ENCODE measurements at places on chromosomes 7 and 10.

DNA sequence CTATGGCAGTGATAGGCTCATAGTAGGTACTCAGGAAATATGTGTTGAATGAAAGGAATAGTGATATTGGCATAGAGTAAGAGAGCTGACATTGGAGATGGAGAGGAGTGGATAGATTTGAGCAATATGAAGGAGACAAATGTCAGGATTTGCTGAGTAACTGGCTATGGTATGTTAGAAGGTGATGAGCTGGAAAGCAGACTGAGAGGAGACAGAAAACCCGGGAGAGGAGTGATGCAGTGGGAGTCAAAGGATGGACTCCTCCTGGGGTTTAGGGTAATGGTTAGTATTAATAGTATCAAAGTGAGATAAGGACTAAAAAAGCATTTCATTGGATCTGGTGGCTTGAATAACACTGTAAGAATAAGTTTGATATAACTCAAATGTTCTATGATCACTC, 64.8 kb downstream of the CD36 start:
- DNase-seq, result no peak

GRCh38 chr10:70589762-70590654, 12.5 kb downstream of the PRF1 start:
- no peak for DNase-seq

DNA sequence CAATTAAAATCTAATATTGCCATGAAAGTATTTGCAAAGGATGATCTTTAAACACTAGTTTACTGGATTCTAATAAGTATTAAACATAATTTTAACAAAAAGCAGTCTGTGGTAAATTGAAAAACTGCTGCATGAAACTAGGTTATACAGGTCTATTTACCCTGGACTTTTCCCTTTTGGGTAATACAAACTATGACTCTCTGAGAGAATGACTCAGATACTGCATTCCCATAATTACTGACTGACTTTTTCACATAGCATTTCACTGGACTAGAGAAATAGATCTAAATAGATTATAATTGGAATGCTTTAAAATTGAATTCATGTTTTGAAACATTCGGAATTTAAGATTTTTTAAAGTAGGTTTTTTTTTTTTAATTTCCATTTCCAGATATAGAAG, 395.7 kb downstream of the THSD7A start:
- no peak for DNase-seq

DNA sequence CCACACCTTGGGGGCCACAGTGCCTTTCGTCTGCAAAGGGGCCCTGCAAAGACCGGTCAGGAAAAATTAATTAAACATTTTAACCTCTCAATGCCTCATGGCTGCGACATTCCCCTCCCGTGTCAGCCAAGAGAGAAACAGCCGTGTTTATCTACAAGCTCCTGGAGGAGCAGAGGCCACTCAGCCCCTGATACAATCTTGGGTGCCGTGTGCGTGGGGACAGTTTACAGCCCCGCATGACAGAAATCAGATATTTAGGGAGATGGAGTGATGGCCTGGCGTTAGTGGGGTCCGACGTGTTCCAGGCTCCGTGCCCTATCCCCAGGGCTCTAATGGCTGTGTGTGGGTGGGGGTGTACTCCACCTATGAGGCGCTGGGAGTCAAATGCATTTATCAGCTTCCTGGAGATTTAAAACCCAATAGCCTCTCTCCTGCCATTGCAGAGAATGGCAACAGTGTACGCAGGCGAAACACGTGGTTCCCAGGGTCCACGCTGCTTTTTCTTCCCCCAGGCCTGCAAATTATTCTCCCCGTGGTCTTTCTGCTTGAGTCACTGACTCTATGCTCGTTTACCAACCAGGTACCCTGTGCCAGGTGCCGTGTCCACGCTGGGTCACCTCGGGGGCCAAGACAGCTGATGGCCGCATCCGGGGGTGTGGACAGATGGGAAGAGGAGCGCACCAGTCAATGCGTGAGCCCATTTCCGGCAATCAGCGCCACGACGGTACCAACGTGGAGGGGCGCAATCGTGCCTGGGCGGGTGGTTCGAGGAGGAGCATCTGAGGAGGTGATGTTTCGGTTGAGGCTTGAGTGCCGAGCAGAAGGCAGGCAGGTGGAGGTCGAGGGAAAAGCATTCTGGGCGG, 26.6 kb upstream of the PSMG3 start:
- DNase-seq, result no peak

- no peak for DNase-seq
Observed at GRCh38 chr10:29950391-29950790, 109.0 kb downstream of the JCAD start.

DNA sequence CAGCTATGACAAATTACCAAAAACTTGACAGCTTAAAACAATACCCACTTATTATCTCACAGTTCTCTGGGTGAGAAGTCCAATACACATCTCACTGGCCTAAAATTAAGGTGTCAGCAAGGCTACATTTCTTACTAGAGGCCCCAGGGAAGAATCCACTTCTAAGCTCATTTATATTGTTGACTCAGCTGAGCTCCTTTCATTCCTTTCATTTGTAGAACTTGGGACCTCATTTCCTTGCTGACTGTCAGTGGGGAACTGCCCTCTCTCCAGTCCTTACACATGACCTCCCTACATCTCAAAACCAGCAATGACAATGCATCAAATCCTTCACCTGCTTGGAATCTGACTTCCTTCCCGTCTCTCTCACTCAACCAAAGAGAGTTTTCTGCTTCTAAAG, 240.3 kb downstream of the IPMK start:
- no peak for DNase-seq

GRCh38 chr10:63553031-63553430, 31.8 kb downstream of the REEP3 start:
- no peak for DNase-seq

GRCh38 chr10:4658777-4659176, 167.2 kb upstream of the AKR1E2 start:
- DNase-seq, result no peak

GRCh38 chr10:61760943-61761824, 98.5 kb downstream of the CABCOCO1 start:
- DNase-seq, result no peak

- DNase-seq, result no peak
Observed at GRCh38 chr10:118958559-118958958, 71.0 kb upstream of the NANOS1 start.

DNA sequence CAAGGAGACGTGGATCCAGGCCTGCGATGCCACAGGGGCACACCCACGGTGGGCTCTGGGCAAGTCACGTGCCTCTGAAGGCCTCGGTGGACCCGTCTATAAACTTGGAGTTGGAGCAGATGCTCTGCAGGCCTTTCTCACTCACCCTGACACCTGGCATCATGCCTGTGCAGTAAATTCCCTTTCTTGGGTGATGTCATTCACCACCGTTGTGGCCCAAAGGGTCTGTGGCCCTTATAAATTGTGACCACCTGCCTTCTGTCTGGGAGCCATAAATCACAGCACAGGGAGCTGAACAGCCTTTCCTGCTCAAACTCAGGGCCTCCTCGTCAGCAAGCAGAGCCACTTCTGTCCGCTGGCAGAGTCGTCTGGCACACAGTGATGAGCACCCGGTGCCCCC, 52.2 kb downstream of the GPAM start:
- DNase-seq, result no peak

DNA sequence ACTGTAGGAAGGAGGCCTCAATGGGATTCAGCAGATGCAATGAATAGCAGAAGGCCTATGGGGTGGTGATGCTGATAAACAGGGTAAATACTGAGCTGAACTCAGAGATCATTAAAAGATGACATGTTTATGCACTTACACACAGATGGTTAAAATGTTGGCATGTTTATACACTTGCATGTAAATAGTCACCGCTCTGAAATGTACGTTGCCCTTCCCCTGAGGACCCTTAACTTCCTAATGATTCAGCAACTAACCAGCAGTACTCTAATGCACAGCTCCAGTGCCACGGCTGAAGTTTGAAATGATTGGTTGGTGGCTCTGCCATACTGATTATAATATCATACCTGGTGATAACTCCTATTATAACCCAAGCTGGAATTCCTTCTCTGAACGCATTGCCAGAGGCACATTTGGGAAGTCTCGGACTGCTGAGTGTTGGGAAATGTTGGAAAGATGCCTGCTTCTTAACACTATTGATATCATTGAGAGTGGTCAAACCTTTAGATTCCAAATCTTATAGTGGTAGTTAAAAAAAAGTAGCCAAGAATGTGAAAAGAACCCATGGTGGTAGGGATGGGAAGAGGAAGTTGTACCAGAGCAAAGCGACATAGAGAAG, 3.7 kb upstream of the CAV1 start:
- DNase-seq, result no peak

- no peak for DNase-seq
Observed at GRCh38 chr10:80163741-80164341, 31.3 kb downstream of the PLAC9 start.

- no peak for DNase-seq
Observed at GRCh38 chr7:19026888-19027287, 90.5 kb downstream of the TWIST1 start.

DNA sequence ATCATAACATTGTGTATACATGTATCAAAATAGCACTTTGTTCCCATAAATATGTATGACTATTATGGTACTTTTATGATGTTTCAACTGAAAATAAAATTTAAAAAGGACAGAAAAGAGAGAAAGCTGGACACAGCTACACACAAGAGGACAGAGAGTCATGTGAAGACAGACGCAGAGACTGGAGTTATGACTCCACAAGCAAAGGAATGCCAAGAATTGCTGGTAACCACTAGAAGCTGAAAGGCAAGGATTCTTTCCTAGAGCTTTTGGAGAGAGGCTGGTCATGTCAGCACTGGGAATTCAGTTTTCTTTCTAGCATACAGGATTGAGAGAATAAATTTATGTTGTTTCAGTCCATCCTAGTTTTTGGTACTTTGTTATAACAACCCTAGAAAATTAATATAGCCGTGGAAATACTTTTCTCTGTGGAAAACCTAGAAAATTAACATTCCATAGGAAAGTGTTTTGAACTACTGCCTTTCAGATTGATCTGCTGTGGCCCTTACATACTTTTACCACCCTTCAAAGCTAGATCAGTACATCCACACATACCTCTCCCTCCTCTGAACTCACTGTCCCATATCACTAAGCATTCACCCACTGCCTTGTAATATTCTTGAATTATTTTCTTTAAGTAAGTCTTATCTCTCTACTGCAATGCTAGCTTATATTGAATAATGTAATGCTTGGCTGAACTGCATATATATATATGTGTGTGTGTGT, 575.3 kb downstream of the IPMK start:
- no peak for DNase-seq

- no peak for DNase-seq
Observed at GRCh38 chr10:31847515-31847914, 81.1 kb downstream of the ARHGAP12 start.

GRCh38 chr10:13048762-13049161, 47.2 kb upstream of the CCDC3 start:
- no peak for DNase-seq

DNA sequence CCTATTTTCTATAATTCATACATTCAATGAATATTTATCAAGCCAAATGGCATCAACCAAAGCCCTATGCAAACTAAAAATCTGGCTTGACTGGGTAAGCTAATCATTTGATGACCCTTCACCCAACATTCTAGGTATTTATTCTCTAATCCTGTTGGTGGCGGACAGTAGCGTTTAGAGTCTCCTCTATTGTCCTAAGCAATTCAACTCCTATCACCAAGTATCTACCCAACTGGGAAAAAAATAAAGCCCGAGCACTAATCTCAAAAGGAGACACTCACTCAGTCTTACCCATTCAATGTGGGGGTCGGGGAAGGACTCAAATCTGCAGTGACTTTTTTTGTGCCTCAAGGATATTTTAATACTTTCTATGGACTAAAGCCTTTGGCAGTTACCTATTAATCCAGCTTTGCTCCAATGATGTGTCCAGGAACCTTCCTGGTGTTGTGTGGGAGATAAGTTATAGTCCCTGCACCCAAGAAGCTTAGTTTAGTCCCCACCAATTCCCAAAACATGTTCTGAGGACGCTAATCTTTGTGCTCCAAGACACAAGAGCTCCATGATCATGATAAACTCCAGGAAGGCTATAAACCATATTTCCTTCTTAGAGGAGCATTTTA, 30.6 kb downstream of the DNMBP start:
- DNase-seq, result no peak

DNA sequence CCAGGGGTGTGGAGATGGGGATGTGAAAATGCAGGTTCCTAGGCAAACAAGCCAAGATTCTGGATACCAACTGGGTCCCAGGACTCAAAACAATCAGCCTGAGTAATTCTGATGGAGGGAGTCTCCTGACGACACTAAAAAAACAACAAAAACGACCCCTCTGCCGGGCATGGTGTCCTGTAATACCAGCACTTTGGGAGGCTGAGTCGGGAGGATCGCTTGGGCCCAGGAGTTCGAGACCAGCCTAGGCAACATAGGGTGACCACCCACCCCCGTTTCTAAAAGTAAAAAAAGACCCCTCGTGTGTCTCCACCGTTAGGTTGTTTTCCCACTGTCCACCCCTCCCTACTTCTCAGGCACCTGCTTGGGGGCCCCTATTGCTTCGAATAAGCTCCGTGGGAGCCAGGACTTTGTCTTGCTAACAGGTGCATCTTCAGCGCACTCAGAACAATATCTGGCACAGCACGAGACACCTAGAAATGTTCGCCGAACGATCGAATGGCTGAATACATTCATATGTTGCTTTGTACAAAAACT, 743 bp upstream of the NRF1 start:
- DNase-seq, result no peak

- DNase-seq, result no peak
Observed at GRCh38 chr10:92761571-92761970, 71.8 kb downstream of the HHEX start.

- no peak for DNase-seq
Observed at GRCh38 chr7:24899905-24900304, 80.1 kb downstream of the OSBPL3 start.

DNA sequence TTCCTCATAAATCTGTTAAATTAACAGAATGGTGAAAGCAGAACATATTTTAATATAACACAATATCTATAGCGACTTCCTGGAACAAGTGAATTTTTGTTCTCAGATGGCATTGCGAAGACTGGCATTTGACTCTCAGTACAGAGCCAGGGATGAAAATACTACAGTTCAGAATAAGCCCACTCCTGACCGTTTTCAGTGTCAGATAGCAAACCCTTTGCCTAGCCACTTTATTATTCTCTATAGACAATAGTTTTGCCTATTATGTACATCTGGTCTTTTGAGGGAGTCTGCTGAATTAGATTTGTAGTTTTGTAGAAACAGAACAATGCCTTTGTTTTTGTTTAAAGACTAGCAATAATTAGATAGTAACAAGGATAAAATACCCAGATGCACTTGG, 2.3 kb downstream of the MINPP1 start:
- DNase-seq, result no peak

GRCh38 chr10:48235501-48235900, 39.0 kb downstream of the FRMPD2 start:
- DNase-seq, result no peak

GRCh38 chr10:133325440-133326222, 11.1 kb downstream of the CALY start:
- no peak for DNase-seq

- no peak for DNase-seq
Observed at GRCh38 chr7:23380556-23380955, 81.4 kb downstream of the MALSU1 start.

GRCh38 chr7:41046221-41046761, 656.6 kb downstream of the INHBA start:
- no peak for DNase-seq

Measured in stimulated activated CD8-positive, alpha-beta memory T cell treated with anti-CD3 and anti-CD28 coated beads, Interleukin-7, amount 100 ng/mL, for 24 hours (primary cell).